ENCODE measurements at places on chromosomes 1 and 21. TPM values are rescaled to one million over a fixed set of nuclear protein-coding genes. Genes with fewer than 3 reads are reported as not detected.

Gene C1QTNF12
- total RNA-seq = 2.2 TPM

Gene LORICRIN
- not detected for total RNA-seq

Gene CD101
- 0.59 TPM for total RNA-seq

Gene OR2T29
- total RNA-seq = not detected

Gene SPRR2A
- not detected for total RNA-seq

Gene KCNT2
- 6.6 TPM for total RNA-seq

Gene TDRD5
- total RNA-seq = not detected

Gene ANXA9
- not detected for total RNA-seq

Gene TSACC
- not detected for total RNA-seq

Gene ANGPTL7
- not detected for total RNA-seq

Gene KMO
- 0.33 TPM for total RNA-seq

Gene MYBPH
- total RNA-seq = not detected
